ENCODE measurements at places on chromosomes 6 and 20. TPM values are rescaled to one million over a fixed set of nuclear protein-coding genes. Genes with fewer than 3 reads are reported as not detected.

DNA sequence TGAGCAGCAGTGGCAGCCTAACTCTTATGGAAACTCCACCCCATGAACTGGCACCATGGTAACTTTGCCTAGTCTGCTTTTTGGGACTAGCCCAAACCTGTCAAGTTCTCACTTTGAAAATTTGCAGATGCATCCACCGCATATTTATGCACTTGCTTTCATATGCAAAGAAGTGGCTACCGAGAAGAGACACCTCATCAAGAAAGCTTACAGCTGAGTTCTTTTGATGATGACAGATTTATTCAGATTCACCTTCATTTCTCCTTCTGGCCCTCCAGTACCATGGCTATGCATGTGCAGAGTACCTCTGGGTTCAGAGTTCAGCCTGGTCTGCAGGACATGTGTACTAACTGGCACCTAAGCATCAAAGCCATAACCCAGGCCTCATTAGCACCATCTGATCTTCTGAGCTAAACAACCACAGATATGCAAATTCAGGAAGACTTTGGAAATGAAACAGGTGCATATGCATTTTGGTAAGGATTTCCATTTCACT, 154.3 kb upstream of the TENT5A start:
- DNase-seq = no peak

- DNase-seq = peak; percentile 74
Measured at GRCh38 chr6:149934249-149935156, 7.3 kb upstream of the ULBP2 start.

GRCh38 chr20:63782521-63782971, 43.0 kb downstream of the SLC2A4RG start:
- DNase-seq = no peak

DNA sequence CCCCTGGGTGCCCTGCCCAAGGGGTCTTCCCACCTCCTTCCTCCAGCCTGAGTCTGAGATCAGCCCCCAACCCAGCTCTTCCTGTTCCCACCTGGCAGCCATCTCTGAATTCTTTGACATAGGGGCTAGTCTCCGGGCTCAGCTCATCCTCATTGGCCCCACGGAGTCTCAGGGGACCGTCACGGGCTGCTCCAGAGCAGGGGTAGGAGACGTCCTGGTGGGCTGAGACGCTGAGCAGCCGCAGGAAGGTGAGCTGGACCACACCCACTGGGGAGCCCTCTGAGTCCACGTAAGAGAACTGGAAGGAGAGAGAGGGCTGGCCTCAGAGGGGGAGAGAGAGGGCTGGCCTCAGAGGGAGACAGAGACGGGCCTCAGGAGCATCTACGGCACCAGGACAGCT, 28.1 kb downstream of the COL11A2 start:
- DNase-seq = no peak

The IDH3B gene
- total RNA-seq = 81.0 TPM

DNA sequence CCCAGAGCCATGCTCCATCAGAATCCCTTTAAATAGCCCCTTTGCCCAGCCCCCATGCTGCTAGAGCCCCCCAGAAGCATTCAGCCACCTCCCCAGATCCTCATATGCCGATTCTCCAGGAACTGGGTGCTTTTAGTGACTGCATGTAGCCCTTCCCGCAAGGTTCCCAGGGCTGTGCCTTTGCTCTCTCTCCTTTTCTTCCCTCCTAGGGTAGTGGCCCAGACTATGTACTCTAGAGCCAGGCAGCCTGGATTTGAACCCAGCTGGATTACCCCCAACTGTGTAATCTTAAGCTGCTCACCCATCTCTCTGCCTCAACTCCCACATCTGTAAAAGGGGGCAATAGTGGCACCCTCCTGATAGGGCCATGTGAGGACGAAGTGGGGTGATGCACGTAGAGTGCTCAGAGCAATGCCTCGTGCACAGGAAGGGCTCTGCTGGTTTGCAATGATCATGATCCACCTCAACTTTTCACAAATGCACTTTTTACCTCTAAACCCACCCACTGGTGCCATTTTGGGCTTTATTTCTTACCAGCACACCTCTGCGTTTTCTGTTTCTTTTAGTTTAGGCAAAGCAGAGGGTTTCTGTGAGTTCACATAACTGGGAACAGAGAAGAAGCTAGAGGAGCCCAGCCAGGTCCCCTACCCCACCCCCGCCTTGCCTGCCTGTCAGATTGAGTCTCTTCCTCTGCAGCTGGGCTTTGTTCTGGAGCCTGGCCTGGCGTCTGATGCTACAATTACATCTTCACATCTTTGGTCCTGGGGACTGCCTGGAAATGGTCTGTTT, 396.5 kb downstream of the RNGTT start:
- DNase-seq = no peak

DNA sequence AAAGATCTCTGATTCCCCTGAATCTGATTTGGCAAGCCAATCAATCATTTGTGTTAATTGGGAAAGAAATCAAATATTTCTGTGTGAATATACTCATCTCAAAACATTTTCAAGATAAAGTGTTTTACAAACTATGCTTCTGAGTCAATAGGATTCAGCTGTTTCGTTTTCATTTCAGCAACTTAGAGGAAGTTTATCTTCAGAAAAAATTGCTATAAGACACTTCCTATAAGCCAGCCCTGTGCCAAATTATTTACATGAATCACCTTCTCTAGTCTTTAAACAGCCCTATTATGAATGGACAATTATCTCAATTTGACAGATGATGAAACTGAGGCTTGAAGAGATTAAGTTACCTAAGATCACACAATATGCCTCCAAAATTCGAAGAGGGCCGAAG, 10.9 kb downstream of the DEFB129 start:
- no peak for DNase-seq

DNA sequence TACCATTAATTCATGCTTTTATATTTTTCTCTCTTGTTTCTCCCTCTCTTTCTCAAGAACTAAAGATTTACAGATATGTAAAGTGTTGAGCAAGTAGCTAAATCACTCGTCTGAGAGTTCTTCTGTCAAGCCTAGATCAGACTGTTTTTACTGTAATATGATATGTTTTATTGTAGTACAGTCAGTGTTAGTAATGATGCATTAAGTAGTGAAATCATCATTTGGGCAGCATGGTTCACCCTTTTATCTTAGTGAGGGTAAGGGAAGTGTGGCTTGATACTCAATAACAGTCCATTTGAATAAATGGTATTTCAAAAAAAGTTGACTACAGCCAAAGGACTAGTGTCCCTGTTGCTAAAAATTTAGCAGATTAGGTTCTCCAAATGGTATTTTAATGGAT, 9.2 kb downstream of the CYB5R4 start:
- no peak for DNase-seq

The PRL gene
- total RNA-seq = not detected

The VIP gene
- total RNA-seq = 3.0 TPM

The SLC26A8 gene
- not detected for total RNA-seq

The OR2J3 gene
- 0.06 TPM for total RNA-seq

DNA sequence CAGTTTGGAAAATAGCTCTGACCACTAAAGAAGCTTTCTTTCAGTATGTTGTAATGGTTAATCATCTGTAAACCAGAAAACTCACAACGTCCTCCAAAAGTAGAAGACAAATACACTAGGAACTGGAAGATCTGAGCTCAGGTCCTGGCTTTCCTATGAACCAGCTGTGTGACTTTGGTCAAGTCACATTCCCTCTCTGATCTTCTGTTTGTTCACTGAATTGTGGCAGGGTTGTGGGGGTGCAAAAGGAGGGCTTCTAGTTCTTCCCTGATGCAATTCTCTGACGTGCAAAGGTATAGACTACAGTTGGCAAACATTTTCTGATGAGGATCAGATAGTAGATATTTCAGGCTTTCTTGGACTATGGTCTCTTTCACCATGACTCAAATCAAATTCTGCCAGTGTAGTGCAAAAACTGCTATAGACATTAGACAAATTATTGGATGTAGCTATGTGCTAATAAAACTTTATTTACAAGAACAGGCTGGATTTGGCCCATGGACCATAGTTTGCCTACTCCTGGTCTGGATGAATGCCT, 44.9 kb downstream of the ATXN1 start:
- no peak for DNase-seq

DNA sequence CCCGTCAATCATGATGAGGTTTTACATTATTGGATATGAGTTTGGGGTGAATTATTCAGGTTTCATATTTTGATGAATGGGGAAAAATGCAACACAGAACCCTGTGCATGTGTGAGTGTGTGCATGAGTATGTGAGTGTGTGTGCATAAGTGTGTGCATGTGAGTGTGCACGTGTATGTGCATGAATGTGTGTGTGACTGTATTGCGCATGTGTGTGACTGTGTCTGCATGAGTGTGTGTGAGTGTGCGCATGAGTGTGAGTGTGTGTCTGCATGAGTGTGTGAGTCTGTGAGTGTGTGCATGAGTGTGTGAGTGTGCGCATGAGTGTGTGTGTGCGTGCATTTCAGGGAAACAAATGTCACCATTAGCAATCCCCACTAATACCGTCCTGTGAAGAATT, 18.5 kb upstream of the CDH4 start:
- DNase-seq = no peak

- DNase-seq = no peak
Measured at GRCh38 chr6:122553697-122554096, 56.5 kb upstream of the PKIB start.

DNA sequence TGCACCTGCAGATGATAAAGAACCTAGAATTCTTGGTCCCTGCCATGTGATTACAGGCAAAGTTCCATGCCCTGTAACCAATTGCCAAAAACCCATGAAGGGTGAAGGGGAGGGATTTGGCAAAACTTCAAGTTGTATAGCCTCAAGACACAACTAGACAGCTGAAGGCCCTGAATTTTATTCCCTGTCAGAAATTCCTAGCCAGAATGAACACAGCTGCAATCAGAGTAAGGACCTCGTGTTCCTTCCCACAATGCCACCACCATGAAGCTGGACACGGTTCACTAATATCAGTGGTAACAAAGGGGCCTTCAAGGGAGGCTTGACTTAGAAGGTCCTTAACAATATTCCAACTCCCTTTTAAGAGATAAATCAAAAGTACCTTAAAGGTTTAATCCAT, 22.5 kb upstream of the IRAK1BP1 start:
- no peak for DNase-seq

The ACTL10 gene
- total RNA-seq = 4.8 TPM

The NNAT gene
- total RNA-seq = 6.3 TPM

The GJA10 gene
- total RNA-seq = not detected

The NRN1 gene
- 6.4 TPM for total RNA-seq

Measured in mucosa of gallbladder (tissue), 1 donor.